ENCODE measurements at places on chromosomes 4 and X.

GRCh38 chr4:159422019-159422418, 319.1 kb downstream of the RAPGEF2 start:
- DNase-seq, result no peak

DNA sequence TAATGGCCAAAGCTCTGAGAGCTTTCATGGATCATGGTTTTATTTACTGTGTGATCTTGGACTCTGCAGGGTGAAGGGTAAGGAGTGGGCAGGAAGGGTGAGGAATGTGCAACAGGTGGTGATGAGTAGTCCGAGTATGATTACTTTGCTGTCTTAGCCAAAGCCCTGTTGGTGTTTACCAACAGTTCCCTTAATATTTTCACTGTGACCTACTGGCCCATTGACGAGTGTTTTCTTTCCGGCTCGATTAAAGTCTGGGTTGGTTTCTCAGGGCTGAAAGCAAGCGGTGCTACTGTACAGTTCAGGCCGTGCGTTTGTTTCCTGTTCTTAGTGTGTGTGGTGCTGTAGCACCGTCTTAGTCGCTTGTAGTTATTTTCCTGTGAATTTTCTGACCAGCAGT, 2.6 kb downstream of the ARHGAP24 start:
- DNase-seq, result no peak

DNA sequence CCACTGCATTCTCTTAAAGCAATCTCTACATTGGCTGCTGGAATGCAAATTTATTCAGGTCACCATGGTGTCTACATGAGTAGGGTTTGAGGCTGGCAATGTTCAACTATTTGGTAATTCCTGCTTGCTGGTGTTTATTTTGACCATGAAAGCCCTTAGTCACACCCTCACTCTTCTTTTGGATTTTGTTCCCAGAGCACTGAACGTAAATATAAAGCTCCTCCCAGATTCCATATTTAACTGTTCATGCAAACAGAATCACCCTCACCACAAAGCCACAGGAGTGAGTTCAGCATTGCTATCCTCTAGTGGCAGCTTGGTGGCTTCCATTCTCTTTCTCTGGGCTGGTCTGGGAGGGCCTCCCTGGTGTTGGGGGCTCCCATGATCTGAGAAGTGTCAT, 82.8 kb downstream of the LNX1 start:
- DNase-seq, result no peak

DNA sequence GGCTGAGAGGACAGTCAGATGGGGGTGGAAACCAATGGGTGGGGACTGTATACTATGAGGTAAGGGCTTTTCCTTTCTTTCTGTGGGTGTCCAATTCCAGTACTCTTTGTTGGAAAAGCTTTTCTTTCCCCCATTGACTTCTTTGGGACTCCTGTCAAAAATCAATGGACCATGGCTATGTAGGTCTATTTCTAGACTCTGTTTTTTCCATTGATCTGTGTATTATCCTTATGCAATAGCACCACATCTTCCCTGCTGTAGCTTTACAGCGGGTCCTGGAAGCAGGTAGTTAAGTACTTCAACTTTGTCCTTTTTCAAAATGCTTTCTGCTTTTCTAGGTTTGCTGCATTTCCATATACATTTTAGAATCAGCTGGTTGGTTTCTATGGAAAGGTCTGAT, 11.8 kb upstream of the CPLX1 start:
- no peak for DNase-seq

DNA sequence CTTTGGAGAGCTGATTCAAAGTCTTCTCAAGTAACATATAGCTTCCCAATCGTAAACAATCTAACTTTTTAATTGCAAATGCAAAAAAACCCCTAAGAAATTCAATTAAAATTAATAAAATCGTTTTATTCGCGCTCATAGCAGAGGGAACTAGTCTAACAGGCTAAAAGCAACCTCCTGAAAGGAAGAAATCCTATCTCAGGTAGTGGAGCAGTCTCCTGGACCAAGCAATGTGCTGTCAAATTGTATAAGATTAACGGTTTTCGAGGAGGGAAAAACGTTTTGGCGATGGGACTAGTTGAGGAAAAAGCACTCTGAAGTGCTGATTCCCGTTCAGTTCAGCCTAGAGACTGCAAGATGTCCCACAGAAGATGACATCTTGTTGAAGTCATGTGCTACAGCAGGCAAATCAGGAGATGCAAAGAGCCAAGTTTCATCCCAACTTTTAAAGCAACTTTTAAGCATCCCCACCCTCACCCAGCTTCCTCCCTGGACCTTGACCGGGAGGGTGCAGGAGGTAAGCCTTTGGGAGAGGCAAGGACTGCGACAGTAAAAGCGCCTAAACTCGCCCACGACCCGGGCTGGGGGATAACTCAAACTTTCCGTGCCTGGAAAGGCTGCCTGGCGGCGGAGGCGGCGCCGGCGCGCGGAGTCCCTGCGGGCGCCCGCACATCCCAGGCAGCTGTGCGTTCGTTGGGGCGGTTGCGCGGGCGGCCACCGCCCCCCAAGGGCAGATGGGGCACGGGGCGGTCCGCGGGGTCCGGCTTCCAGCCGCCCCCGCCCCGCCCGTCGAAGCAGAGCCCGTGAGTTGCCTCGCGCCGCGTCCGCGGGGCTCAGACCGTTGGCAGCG, 784 bp downstream of the MAP7D3 start:
- DNase-seq, result no peak
